ENCODE measurements at places on chromosomes 7 and 10.

DNA sequence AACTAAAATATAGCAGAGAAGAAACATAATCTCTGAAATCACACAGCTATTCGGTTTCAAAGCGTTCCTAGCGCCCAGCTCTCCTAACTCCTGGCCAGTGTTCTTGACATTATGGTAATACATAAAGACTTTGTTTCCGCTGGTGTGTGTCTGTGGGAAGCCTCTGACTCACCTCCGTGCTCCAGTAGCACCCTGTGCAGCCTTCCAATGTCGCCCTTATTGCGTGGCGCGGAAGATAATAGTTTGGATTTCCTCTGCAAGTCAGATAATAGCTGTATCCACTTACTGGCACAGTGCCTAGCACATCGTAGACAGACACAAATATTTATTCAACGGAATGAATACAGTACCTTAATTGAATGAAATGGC lies 570 bp downstream of the BMS1 start:
- DNase-seq, result no peak

DNA sequence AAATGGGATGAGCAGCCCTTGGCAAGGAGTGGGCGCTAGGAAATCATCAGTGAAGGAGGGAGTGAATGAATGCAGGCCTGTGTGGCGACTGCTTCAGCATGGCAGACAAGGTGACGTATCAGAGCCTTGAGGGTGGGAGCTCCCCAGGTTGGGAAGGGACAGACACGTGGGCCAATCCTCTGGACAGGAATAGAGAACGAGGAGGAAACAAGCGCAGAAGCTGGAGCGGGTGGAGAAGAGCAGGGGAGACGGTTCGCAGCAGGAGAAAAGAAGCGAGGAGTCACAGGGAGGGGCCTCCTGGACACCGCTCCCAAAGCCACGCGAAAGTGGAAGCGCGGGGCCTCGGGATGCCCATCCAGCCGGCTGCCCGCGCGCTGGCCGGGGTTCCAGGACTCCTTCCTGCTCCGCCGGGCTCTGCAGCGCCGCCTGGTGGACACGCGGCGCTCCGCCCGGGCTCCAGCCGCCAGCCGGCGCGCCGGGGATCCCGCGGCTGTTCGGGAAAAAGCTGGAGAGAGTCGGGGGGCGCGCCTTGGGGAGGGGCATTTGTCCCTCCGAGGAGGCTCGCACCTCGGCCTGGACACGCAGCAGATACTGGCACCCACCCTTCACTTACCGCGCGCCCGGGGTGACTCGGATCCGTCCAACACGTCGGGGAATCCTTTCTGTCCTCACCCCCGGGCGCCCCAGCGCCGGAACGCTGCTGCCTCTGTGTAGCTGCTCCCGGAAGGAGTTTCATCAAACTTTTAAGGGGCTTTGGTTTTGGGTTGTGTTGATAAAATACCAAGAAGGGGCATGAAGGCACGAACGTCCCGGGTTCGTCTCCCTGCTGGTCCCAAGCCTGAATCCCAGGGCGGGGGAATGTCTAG lies 6.3 kb downstream of the ZNF503 start:
- no peak for DNase-seq

- DNase-seq, result no peak
These were observed 8.9 kb downstream of the ANKMY2 start for GRCh38 chr7:16636555-16637101.

DNA sequence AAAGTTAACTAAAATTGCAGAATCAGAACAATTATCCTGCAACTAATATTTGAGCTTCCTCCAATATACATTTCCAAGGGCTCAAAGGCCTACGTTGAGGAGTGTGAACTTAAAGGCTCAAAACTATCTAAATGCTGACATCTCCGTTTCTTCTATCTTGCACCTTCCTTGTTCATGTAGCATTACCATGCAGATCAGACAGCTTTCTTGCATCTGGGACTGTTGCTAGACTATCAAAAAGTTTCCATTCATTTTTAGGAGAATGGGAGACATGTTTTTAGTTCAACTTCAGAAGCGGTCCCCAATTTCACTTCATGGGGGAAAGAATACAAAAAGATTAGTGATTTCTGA lies 2.9 kb downstream of the ANKRD1 start:
- no peak for DNase-seq

GRCh38 chr7:133502498-133502897 lies 249.6 kb downstream of the EXOC4 start:
- DNase-seq, result no peak

DNA sequence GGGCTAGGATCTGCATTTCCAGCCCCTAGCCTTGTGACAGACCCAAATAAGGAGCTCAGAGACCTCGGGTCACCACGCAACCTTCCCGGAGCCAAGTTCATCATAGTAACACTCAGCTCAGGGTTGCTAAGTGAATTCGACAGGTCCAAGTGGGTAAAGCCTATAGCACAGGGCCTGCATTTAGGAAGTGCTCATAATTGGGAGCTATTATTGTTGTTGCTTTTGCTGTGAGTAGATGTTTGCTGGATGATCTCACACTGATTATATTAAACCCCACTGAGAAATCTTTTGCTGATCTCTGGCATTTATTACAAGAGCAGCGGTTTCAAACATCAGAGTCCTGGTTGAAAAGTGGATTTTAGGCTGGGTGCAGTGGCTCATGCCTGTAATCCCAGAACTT lies 20.3 kb upstream of the SAR1A start:
- DNase-seq, result no peak

- no peak for DNase-seq
These were observed 223.2 kb downstream of the SH2D4B start for GRCh38 chr10:80760914-80761371.

- DNase-seq, result no peak
These were observed 2.0 kb downstream of the CYP26C1 start for GRCh38 chr10:93062514-93063143.

GRCh38 chr7:111560773-111561653 lies 1.3 kb downstream of the IMMP2L start:
- no peak for DNase-seq

All from GF-D8 (cell line).